ENCODE measurements at places on chromosomes 16 and 17.

DNA sequence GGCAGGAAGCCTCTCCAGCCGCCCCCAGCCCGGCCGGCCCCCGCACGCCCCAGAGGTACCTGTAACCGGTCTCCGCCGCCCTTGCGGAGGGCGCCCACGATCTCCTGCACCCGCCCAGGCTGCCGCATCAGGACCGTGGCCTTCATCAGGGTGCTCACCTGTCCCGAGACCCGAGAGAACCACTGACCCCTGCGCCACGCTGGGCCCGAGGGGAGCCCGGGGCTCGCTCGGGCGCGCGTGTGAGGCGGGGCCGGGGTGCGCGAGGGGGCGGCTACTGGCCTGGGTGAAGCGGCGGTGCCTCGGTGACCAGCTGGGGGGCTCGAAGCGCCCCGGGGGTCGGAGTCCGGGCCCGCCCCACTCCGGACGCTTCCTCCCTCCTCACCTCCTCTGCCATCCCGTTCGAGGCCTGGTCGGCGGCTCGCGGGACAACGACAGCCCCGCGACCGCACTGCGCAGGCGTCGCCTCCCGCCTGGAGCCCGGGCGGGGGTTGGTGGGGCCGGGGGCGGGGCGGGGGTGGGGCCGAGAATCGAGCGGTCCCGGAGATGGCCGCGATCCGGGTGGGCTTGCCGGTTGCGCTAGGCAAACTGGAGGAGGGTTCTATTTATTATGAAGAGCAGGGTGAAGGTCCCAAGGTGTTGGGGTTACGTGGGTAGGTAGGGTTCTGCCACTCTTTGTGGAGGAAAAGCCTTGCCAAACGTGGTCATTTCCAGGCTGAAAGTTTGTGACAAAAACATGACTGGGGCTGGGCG, at the start of gene NT5C3B:
NT5C3B (minus strand) TSS at position 433 of the 750 bp plus-strand sequence; CDS start at position 394, 39 bp downstream.
- DNase-seq, result peak; percentile 27

DNA sequence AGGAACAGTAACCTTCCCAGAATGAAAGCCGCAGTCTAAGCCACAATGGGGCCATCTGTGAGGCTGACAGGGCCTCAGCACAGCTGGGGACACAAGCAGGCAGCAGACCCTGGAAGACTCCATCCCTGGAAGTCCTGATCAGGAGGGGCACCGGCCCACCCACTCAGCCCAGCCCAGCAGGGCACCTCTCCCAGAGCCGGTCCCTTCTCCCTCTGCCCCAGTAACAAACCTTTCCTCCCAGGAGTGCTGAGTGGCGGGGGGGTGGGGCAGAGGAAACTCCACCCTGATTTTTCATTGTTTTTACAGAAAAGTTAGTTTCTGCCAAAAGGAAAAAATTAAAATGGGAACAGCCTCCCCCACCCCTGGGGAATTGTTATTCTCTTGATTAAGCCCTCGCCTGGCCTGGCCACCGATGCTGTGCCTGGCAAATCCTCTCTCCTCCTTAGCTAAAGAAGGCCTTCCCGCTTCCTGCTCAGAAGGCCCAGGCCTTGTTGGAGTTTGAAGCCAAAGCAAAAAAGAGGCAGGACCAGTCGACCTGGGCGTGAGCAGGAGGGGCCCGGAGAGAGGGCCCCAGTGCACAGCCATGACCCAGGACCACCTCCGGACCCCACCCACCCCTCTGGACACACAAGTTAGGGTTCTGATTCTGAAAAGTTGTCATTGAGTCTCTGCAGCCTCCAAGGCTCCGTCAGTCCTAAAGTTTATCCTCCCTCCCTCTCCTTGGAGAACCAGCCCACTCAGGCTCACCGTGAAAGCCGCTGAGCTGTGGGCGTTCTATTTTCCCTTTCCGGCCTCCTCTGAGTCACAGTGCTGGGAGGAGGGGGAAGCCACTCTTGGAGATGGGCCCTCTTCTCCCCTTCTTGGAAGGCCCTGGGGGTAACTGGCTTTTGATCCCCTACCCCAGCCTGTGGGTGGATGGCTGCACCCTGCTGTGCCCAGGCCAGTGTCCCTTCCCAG, 128.4 kb upstream of the TNRC6C start:
- peak; percentile 89 for DNase-seq

DNA sequence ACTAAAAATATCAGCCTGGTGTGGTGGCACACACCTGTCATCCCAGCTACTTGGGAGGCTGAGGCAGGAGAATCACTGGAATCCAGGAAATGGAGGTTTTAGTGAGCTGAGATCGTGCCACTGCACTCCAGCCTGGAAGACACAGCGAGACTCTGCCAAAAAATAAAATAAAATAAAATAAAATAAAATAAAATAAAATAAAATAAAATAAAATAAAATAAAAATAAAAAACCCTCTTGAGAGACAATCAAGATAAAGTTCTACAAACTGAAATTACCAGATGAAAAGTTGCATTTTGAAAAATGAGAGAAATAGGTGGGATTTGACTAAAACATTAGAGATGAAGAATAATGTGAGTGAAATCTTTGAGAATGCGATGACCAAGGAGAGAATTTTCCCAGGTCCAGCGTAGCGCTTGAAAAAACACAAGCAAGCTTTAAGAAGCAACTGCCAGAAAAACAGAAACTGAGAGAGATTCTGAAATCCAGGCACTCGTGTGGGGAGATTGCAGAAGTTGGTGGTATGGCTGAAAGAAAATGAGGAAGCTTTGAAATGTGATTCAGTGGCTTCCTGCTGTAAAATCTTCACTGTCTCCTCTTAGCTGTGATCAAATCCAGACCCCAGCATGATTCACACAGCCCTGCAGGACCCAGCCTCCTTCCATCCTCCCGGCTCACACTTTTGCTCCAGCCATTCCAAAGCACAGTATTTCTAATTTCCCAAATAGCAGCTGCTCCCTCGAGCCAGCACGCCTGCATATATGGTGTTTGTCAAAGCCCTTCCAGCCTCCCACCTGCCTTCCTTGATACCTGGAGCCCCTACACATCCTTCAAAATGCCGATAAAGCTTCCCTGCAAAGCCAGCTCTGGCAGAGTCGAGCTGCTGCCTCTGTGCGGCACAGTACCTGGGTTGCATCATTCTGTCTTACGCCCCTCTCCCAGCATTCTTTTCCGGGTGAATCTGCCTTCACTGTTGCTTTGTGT, 8.2 kb upstream of the CD300E start:
- DNase-seq, result peak; percentile 87

- no peak for DNase-seq
These were observed 53.6 kb downstream of the WNT3 start for GRCh38 chr17:46764709-46765401.

GRCh38 chr16:5977329-5977728, 879.7 kb upstream of the EEF2KMT start:
- DNase-seq, result no peak

GRCh38 chr16:57762365-57763040, 26.9 kb downstream of the KATNB1 start:
- DNase-seq, result no peak

- no peak for DNase-seq
These were observed 20.9 kb downstream of the MXRA7 start for GRCh38 chr17:76689859-76690258.

DNA sequence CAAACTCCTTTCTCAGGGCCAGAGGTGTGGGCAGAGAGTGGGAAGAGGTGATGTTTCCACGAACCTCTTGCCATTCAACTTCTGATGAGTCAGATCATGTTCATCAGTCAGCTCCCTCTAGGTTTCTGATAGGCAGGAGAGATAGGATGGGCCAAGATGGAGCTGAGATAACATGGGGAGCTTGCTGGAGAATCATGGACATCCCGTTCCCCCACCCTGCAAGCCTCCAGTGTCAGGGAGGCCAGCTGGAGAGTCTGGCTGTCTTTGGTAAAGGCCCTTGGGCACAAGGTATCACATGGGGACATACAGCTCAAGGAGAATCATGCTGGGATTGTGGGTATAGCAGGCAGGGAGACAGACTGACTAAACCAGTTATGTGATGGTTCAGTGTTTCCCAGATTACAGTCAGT, 136.0 kb upstream of the IRX3 start:
- DNase-seq, result no peak

- no peak for DNase-seq
These were observed 14.2 kb downstream of the ZNF624 start for GRCh38 chr17:16639438-16639837.

DNA sequence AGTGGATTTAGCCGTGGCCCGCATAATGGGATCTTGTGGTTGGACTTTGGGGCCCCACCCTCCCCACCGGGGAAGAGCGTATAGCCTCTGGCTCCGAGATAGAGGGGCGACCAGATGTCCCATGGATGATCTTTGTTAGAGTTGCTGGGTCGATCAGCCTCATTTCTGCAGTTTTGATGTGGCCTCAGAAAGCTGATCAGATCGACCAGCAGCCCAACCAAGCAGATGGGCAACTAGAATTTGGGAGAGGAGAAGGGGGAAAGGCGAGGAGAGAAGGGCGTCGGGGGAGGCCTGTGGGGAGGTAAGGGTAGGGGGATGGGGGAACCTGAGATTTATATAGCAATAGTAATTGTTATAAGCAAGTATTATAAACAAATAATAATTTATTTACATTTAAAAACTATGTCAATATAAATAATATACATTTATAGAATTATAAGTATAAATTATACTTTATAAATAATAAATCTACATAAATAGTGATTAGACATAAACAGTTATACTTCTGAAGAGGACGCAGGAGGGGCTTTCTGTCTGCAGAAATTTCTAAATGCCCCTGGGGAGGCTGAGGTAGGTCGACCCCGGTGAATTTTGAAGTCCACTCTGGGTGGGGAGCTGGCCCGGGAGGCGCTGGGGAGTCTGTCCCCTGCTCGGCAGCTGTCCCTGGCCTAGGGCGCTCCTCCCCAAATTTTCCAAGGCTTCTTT, 136.3 kb downstream of the KCNJ12 start:
- no peak for DNase-seq

DNA sequence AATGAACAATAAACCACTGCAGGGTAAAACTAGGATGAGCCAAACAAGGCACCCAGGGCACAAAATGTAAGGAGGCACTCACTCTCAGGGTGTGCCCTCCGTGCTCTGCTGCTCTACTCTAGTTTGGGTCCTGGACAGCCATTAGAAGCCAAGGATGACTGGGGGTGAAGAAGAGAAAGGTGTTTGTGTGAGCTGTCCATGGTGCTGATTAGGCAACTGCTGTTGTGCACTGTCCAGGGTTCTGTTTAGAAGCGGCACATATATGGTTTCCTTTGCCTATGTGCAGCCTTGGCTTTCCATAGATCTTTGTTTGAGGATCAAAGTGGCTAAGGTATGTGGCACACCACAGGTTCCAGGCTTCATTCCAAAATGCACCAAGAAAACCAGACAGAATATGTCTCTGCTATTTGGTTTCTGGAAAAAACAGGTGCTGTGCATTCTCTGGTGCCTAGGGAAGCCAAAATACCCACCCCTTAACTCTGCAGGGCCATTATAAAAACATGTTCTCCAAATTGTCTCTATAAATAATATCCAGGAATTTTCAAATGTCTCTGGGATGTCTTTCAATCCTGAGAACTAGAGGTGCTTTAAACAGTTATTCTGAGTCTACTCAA, 123.5 kb downstream of the CBLN1 start:
- peak; percentile 13 for DNase-seq

- DNase-seq, result no peak
These were observed 145.5 kb upstream of the SOX9 start for GRCh38 chr17:71975331-71975801.

GRCh38 chr16:53945996-53946395, 242.0 kb downstream of the FTO start:
- DNase-seq, result peak; percentile 52

GRCh38 chr16:68070806-68071517, 14.2 kb upstream of the NFATC3 start:
- DNase-seq, result no peak

DNA sequence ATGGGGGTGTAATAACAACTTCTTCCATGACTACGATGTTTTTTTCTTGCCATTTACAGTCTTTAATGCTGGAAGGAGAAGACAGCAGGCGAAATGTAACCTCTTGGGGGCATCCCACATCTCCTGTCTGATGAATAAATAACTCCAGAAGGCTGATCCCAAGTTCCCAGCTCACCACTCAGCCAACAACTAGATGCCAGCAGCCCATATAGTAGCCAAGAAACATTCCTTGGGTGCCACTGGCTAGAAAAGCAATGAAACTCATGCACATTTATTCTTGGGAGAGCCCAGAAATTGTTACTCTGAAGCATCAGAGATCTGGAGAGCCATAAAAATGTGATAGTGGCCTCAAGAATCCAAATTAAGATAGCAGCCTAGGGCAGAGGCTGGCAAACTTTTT, 22.7 kb upstream of the TMEM101 start:
- no peak for DNase-seq

DNA sequence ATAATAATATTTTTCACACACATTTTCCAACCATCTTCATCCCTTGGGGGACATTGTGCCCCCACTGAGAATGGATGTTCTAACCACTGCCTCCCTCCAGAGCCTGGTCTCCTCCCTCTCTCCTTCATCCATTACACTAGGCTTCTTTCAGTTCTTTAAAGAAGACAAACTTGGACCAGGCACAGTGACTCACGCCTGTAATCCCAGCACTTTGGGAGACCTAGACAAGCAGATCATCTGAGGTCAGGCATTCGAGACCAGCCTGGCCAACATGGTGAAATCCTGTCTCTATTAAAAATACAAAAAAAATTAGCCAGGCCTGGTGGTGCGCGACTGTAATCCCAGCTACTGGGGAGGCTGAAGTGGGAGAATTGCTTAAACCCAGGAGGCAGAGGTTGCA, 6.5 kb downstream of the ALOX15 start:
- no peak for DNase-seq

- DNase-seq, result no peak
These were observed 39.2 kb upstream of the CCR7 start for GRCh38 chr17:40604327-40605080.

DNA sequence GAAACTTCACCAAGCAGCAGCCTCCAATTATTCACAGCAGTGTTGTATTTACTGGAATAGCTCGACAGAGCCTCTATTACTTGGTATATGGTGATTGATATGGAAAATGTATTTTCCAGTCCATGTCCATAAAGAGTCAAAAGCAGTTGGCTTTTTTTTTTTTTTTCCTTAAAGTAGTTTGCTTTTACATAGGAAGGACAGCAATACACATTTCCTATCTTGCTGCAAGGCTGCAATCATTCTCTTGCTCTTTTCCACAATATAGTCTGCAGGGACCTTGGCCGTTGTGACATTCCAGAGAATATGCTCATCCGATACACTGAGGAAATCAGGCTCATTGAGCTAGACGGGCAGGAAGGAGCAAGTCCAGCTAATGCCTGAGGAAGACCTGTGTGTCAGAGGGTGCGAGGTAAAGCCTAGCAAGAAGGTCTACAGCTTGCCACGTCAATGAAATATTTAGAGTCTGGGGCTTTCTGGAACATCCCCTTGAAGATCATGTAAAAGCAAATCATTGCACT, 131.1 kb downstream of the ENGASE start:
- DNase-seq, result no peak
